Glomerular endothelial cell (primary cell): ENCODE measurements at places on chromosomes 13 and 19.

GRCh38 chr19:29155683-29156082 is 57.3 kb downstream of the UQCRFS1 start:
- DNase-seq, result no peak

GRCh38 chr19:42024622-42025111 is 30.6 kb upstream of the ATP1A3 start:
- no peak for DNase-seq

- DNase-seq, result no peak
Observed at GRCh38 chr19:49639401-49640112, 386 bp downstream of the RRAS start.

DNA sequence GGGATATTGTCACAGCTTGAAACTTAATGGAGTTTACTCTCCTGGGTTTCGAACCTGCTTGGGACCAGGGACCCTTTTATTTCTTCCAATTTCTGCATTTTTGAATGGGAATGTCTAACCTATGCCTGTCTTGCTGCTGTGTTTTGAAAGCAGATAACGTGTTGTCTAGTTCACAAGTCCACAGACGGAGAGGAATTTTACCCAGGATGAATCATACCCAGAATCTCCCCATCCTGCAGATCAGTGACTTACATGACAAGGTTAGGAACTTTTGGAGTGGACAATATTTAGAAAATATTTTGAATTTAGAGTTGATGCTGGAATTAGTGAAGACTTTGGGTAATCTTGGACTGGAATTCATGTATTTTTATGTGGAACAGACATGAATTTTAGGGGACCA is 68.6 kb upstream of the RFXAP start:
- no peak for DNase-seq

- no peak for DNase-seq
Observed at GRCh38 chr13:50140153-50140552, 124.9 kb downstream of the KCNRG start.

GRCh38 chr13:84137292-84137691 is 255.0 kb upstream of the SLITRK1 start:
- DNase-seq, result no peak

- DNase-seq, result no peak
Observed at GRCh38 chr13:87128036-87128435, 543.1 kb upstream of the SLITRK5 start.

DNA sequence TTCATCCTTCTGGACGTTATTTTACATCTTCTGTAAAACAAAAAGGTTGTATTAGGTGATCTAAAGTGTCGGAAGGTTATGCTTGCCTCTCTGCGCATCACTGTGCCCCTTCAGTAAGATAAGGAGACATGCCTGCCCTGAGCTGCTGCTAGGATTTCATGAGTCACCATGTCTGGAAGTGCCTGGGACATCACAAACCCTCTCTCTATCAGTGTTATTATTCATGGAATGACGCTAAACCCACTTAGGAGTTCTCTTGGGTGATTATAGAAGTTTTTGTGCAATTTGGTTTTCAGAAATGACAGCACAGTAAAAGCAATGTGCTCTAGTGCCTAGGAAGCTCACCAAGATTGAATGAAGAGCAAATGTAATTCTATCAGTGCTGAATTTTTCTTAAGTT is 617.7 kb downstream of the DCT start:
- no peak for DNase-seq

DNA sequence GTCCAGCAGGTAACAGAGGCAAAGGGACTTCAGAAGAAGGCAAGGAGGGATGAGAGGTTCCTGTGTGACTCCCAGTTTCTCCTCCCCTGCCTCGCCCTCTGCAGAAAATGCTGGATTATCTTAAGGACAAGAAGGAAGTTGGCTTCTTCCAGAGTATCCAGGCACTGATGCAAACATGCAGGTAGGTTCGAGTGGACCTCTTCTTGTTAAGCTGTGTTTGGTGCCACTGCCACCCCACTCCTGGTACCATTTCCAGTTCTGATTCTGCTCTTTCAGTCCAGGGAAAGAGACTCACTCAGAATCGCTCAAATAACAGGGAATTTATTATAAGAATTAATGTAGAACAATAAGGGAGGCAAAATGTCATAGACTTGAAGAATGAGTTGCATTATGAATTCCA is 82.5 kb downstream of the MAP4K1 start:
- DNase-seq, result no peak
